ENCODE measurements at places on chromosomes 12 and 14. TPM values are rescaled to one million over a fixed set of nuclear protein-coding genes. Genes with fewer than 3 reads are reported as not detected.
A peak's percentile ranks its signal among the peaks of the same experiment; 100 is the strongest.

DNA sequence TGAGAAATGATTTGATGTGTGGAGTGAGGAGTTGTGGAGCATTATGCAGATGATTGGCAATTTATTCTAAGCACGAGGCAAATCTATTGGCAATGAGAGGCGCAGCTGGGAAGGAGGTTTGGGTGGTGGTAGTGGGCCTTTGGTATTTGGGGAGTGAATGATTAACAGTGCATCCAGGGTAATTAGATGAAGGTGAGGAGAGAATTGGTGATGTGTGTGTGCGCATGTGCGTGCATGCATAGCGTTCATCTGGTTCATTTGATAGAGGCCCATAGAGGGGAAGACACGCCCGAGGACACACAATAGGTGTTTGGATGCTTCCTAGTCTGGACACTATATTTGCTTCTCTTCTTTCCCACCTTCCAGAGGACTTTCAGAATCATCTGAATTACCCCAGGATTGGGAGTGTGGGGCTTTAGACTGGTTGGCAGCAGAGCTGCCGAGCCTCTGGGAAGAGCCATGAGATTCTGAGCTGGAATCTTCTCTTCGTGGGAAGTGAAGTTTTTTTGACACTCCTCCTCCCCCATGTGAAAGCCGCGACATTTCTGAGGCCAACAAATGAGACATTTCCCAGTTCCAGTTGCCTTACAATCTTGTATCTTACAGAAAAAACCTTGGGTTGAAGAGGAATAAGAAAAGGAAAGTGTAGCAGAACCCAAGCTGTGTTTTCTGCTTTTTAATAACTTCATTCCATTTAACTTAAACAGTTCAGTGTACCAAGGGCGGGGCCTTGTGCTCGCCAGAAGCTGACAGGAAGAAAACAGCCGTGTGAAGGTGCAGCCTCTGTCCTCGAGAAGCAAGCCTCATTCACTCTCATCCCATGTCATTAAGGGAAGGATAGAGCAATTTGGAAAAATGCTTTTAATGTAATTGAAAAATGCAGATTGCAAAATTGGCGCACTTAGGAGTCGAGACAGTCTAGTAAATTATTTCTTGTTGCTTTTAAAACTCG is 65.2 kb downstream of the SLC25A47 start:
- no peaks in the 10 kb centered on the region for H3K27me3 ChIP-seq
- H3K4me1 ChIP-seq = no peaks in the 10 kb centered on the region
- no peak overlapping the region for H3K4me3 ChIP-seq
- no peaks in the 10 kb centered on the region for H3K36me3 ChIP-seq
- DNase-seq = no peak

GRCh38 chr12:45674181-45674977 is 55.1 kb upstream of the ARID2 start:
- peaks cover 16% of the 10 kb centered on the region for H3K4me1 ChIP-seq
- no peak overlapping the region for H3K4me3 ChIP-seq
- H3K27me3 ChIP-seq = no peaks in the 10 kb centered on the region
- H3K36me3 ChIP-seq = no peaks in the 10 kb centered on the region

- no peaks in the 10 kb centered on the region for H3K27me3 ChIP-seq
- peaks cover 83% of the 10 kb centered on the region for H3K4me1 ChIP-seq
- peaks cover 72% of the 10 kb centered on the region for H3K36me3 ChIP-seq
- H3K4me3 ChIP-seq = peak overlapping the region; percentile 11
- peak overlapping the region; percentile 66 for H3K27ac ChIP-seq
- no peak for DNase-seq
Measured at GRCh38 chr14:22540811-22541360, 48.1 kb downstream of the DAD1 start.

IAPP gene
- total RNA-seq = 0.14 TPM

NELL2 gene
- total RNA-seq = 8.4 TPM

STXBP6 gene
- total RNA-seq = 6.9 TPM

- no peaks in the 10 kb centered on the region for H3K27me3 ChIP-seq
- DNase-seq = no peak
- peak overlapping the region; percentile 49 for H3K27ac ChIP-seq
- peaks cover 36% of the 10 kb centered on the region for H3K4me1 ChIP-seq
- no peak overlapping the region for H3K4me3 ChIP-seq
- peaks cover 27% of the 10 kb centered on the region for H3K36me3 ChIP-seq
Measured at GRCh38 chr14:52014601-52015267, 25.4 kb downstream of the RTRAF start.

TEAD4 gene
- total RNA-seq = 1.6 TPM

Measured in thymus (tissue), 14 donors.